ENCODE measurements at places on chromosomes 1 and 21.

- DNase-seq = no peak
These were observed 49.0 kb downstream of the SCCPDH start for GRCh38 chr1:246773213-246773641.

GRCh38 chr1:213250041-213250440, 199.0 kb downstream of the RPS6KC1 start:
- no peak for DNase-seq

- no peak for DNase-seq
These were observed 30.3 kb downstream of the TMCO4 start for GRCh38 chr1:19769211-19769932.

GRCh38 chr1:150798525-150798924, 9.5 kb downstream of the CTSK start:
- DNase-seq = no peak
